ENCODE measurements at places on chromosomes 7 and 10.

DNA sequence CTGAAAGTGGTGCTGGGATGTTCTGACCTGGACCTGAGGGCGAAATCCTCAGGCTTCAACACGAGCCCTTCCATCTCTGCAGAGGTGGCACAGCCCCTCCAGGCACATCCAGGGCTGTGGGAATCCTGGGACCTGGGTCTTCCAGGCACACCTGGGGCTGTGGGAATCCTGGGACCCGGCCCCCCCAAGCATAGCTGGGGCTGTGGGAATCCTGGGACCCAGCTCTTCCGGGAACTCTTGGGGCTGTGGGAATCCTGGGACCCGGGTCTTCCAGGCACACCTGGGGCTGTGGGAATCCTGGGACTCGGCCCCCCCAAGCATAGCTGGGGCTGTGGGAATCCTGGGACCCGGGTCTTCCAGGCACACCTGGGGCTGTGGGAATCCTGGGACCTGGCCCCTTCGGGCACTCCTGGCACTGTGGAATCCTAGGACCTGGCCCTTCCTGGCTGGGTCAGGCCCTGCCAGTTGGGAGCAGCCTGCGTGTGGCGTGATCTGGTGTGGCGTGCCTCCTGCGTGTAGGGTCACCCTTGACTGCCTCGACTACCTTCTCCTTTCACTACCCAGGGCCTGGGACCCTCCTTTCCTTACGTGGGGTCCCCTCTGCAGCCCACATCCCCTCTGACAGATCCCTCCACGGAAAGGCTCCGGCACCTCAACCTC is 124.0 kb downstream of the WDR37 start:
- no peak for DNase-seq

DNA sequence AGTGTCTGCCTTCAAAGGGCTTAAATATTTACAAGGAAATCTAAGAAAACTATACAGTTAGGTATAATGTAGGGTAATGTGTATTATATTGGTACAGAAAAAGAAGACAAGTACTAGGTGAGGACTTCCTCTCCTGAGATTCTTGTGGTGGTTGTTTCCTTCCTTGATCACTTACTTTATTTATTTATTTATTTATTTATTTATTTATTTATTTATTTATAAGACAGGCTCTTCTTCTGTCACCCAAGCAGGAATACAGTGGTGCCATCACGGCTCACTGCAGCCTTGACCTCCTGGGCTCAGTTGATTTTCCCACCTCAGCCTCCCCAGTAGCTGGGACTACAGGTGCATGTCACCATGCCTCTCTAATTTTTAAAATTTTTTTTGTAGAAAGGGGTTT is 18.2 kb upstream of the DNAH11 start:
- no peak for DNase-seq

- DNase-seq: no peak
These were observed 489.7 kb upstream of the CELF2 start for GRCh38 chr10:10527861-10528562.

DNA sequence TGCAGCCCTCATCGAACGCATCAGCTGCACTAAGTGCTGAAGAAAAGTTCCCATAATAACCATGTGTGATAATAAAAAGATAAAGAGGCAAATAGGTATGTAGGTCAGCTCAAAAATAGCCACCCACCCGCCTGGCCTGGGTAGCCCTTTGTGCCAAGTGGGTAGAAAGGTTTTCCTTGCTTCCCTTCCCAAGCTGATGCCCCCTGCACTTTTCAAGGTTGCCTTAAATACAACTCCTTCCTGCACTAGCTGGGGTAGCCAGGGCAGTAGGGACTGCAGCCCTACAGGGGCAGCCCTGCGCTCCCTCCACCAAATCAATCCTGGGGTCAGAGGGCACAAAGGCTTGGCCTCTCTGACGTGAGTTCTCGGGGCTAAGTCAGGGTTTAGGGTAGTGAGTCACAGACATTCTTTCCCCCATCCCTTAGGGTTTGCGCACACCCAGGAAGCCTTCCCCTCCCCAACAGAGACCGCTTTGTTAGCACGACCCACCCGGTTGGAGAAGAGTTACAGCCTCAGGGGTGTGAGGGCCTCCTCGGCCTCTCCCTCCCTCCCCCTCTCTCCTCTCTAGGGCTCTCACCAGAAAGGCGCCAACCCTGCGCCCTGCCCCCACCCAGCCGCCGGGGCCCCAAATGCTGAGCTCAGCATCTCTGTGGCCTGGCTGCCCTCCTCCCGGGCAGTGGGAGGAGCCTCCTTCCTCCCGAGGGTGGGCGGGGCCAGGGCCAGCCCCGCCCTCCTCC is 13.3 kb upstream of the DDIT4 start:
- peak; percentile 96 for DNase-seq

DNA sequence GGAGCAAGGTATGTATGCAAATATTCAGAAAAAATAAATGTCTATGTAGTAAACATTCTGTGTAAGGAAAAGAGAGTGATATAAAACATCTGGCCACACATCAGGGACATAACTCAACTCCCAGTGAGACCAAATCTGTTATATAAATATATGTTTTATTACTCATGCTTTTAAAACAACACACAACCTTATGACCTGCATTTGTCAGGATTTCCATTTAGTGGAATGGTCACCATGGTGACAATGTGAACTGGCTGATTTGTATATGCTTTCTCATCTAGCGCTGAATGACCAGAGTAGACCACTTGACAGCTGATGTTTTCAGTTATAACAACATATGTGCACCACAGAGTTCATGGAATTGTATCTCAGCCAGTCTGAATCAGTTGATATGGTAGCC is 551.7 kb downstream of the HTR7 start:
- peak; percentile 85 for DNase-seq

GRCh38 chr10:114548662-114549061 is 109.4 kb downstream of the ABLIM1 start:
- DNase-seq: peak; percentile 14

- no peak for DNase-seq
These were observed 119.3 kb upstream of the SEC61G start for GRCh38 chr7:54878339-54878738.
